Brain microvascular endothelial cell (primary cell): ENCODE measurements at places on chromosomes 4 and X.

- DNase-seq = no peak
Measured at GRCh38 chrX:150063674-150064073, 125.4 kb upstream of the EOLA2 start.

GRCh38 chr4:43496602-43497001, 604.1 kb downstream of the GRXCR1 start:
- DNase-seq = no peak

- no peak for DNase-seq
Measured at GRCh38 chr4:38365748-38366310, 298.2 kb upstream of the KLF3 start.

DNA sequence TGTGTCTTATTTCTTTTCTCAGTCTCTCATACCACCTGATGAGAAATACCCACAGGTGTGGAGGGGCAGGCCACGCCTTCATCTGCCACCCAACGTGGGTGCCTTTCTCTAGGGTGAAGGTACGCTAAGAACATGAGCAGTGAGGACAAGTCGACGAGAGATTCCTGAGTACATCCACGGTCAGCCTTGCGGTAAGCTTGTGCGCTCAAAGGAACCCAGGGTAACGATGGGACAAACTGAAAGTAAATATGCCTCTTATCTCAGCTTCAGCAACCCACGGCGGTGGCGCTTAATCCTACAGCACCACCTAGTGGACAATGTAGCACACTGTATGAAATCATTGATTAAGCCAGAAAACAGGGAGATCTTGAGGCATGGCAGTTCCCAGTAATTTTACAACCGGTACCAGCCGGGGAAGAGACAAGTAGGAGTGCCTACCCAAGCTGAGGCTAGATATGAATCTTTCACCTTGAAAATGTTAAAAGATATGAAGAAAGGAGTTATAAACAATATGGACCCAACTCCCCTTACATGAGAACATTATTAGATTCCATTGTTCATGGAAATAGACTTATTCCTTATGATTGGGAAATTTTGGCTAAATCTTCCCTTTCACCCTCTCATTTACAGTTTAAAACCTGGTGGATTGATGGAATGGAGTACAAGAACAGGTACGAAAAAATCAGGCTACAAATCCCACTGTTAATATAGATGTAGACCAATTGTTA, 63.0 kb downstream of the ZNF732 start:
- DNase-seq = peak; percentile 46

GRCh38 chr4:104592183-104592582, 97.5 kb upstream of the CXXC4 start:
- DNase-seq = no peak
